Stimulated activated naive CD4-positive, alpha-beta T cell treated with Interleukin-2 at 50 U/mL for 16 hours (primary cell): ENCODE measurements at places on chromosomes 13 and 19.
A peak's percentile ranks its signal among the peaks of the same experiment; 100 is the strongest.

- no peak for DNase-seq
Measured at GRCh38 chr13:113083402-113084061, 22.1 kb upstream of the F7 start.

DNA sequence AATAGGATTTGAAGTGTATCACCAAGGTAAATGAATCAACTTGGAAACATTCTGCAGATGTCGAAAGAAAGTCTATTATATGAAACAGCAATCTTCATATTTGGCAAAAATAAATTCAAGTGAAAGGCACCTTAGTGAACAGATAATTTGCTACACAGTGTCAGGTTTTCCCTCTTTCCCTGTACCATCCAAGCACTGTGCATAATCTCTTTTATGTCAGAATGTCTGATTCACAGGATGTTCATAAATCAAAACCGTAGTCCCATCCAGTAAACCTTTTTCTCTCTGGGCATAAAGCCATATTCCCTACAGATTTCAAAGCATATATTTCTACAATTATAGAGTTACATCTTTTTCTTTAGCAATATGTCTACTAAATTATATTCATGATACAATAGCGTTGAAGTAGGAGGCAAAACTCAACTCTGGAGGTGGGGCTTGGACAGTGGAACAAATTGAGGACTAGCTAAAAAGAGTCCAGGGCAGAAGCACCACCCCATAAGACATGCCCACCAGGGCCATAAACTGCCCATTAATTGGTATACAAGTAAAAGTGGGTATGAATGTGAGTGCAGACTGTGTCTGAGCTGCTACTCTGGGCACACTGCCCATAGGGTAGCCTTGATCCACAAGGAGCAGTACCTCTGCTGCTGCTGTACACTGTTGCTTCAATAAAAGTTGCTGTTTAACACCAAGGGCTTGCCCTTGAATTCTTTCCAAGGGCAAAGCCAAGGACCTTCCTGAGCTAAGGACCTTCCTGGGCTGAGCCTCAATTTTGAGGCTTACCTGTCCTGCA is 72.1 kb upstream of the MYCBP2 start:
- no peak for DNase-seq

DNA sequence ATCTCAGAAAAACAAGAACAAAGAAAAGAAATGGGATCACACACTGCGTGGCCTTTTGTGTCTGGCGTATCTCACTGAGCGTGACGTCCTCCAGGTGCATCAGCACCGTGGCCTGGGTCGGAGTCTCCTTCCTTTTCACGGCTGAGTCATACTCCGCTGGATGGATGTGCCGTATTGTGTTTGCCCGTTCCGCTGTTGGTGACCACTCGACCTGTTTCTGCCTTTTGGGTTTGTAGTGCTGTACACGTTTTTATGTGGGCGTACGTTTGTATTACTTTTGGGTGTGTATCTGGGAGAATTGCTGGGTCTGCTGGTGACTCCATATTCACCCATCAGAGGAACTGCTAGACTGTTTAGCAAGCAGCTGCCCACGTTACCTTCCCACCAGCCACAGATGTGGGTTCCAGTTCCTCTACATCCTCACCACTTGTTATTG is 11.4 kb downstream of the ARID3A start:
- peak; percentile 61 for DNase-seq

DNA sequence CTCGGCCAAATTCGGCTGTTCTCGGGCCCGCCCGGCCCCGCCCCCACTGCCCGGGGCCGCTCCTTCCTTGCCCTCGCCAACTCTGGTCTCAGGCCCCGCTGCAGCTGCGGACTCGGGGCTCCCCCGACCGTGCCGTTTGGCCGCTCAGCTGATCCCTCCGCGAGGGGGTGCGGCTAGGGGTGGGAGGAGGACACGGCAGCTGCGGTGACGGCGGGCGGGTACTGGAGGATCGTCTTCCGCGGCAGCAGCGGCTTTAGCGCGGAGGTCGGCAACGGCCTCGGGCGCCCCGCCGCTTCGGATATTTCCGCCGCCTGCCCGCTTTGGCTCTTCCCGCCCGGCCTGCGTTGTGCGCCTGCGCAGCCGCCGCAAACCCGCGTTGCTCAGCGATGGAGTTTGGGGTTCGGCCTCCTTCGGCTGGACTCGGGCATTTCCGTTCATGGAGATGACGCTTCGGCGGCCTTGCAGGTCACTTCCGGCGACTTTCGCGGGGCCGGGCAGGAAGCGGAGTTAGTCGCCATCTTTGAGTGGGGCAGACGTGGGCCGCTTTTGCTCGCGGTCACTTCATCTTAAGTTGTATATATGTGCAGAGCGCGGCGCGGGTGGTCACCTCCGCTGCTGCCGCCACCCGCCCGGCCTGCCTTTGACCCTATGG is 338 bp upstream of the UBE2M start:
- DNase-seq, result no peak

GRCh38 chr19:16118489-16119033 is 6.9 kb downstream of the RAB8A start:
- peak; percentile 40 for DNase-seq

- DNase-seq, result no peak
Measured at GRCh38 chr19:7242601-7243258, 51.5 kb downstream of the INSR start.

- no peak for DNase-seq
Measured at GRCh38 chr19:28885965-28886364, 327.0 kb downstream of the UQCRFS1 start.

GRCh38 chr19:2113439-2114211 is 16.9 kb downstream of the IZUMO4 start:
- DNase-seq, result no peak

DNA sequence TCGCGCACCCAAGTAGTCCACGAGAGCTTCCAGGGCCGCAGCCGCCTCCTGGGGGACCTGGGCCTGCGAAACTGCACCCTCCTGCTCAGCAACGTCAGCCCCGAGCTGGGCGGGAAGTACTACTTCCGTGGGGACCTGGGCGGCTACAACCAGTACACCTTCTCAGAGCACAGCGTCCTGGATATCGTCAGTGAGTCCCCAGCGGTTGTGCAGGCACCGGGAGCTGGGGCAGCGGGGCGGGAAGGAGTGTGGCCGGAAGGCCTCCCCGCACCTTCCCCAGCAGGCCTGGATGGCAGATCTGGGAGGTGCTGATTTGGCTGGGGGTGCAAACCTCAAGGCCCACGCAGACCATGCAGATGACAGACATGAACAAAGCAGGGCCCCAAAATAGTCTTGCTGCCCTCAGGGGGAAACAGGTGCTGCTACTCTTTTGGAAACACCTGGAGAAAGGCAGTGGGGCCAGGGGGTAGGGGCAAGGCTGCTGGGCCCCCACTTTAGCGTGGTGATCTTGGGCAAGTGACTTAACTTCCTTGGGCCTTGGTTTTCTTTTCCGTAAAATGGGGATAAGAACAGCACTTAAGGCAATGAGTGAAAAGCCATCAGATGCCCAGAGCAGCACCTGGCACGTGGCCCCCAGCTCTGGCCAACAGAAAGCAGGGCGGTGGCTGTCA is 4.0 kb downstream of the MAG start:
- no peak for DNase-seq

DNA sequence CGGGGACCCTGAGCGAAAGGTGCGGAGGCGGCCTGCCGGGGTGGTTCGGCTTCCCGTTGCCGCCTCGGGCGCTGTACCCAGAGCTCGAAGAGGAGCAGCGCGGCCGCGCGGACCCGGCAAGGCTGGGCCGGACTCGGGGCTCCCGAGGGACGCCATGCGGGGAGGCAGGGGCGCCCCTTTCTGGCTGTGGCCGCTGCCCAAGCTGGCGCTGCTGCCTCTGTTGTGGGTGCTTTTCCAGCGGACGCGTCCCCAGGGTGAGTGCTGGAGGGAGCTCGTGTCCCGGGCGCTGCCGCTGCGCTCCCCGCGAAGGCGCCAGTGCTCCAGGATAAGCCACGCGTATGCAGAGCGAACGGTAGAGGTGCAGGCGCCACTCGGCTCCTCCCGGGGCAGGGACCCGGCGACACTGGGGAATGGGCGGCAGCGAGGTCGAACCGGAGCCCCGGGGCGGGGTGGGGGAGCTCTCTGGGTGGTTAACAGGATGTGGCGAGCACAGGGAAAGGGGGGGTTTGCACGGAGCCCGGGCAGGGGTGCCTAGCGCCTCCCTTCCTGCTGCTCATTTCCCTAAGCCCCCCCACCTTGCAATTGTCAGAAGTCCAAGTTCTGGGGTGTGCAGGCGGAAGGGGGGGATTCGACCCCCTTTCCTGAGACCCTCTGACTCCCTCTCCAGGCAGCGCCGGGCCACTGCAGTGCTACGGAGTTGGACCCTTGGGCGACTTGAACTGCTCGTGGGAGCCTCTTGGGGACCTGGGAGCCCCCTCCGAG is at the start of gene IL27RA:
Gene IL27RA, plus strand, starts transcription at position 44 of the 762 bp plus-strand sequence. Its CDS starts 111 bp downstream, at position 155.
- DNase-seq, result peak; percentile 79
